Suppressor macrophage treated with lipopolysaccharide for 4 hours (primary cell): ENCODE measurements at places on chromosomes 2 and 18.
A peak's percentile ranks its signal among the peaks of the same experiment; 100 is the strongest.

DNA sequence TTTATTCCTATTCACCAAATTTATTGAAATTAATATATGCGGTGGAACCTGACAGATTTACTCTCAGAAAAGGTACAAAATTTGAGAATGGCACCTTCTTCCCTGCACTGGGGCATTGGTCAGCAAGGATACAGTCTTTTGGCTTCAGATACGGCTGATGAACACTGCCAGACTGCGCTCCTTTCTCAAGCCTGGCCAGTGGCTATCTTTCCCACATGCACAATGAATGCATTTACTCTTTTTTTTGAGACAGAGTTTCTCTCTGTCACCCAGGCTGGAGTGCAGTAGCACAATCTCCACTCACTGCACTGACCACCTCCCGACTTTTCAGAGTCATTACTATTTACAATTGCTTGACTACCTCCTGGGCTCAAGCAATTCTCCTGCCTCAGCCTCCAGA lies 61.6 kb downstream of the MOB4 start:
- no peak for DNase-seq

DNA sequence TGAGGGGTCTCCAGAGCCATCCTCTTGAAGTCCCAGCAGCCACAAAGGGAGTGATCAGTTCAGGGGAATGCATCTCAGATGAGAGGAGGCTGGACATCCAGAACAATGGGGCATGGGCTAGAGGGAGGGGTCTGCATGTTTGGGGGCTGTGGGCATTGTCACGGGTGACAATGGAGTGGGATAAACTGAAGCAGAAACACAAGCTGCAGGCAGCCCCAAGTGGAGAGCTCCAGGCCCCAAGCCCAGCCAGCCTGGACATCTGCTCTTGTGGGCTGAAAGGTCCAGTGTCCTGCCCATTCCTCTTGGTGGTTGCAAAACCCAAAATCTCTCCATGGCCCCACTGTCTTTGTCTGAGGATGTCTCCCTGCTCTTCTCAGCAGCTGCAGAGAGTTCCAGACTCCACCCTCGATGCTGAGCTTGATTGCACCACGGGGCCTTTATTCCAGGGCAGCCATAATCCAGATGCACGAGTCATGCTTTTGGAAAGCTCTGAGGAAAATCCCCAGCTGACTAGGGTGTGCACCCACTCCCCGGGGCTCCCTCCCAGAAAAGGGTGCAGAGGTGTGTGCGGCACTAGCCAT lies 149.4 kb downstream of the TNS1 start:
- DNase-seq = peak; percentile 29

DNA sequence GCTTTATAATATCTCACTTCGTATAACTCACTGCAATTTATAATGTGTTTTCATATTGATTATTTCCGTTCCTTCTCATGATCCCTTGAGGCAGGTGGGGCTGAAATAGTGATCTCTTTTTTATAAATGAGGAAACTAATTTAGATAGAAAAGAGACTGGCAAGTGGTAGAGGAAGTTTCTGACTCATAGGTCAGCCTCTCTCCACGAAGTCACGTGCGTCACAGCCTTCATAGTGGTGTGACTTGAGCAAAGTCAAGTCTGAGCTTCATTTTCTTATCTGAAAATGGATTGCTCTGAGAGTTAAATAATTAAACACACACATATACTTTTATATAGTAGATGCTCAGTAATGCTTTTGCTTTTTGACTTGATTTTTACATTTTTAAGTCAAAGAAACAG lies 19.9 kb downstream of the ABCG5 start:
- DNase-seq = peak; percentile 83

DNA sequence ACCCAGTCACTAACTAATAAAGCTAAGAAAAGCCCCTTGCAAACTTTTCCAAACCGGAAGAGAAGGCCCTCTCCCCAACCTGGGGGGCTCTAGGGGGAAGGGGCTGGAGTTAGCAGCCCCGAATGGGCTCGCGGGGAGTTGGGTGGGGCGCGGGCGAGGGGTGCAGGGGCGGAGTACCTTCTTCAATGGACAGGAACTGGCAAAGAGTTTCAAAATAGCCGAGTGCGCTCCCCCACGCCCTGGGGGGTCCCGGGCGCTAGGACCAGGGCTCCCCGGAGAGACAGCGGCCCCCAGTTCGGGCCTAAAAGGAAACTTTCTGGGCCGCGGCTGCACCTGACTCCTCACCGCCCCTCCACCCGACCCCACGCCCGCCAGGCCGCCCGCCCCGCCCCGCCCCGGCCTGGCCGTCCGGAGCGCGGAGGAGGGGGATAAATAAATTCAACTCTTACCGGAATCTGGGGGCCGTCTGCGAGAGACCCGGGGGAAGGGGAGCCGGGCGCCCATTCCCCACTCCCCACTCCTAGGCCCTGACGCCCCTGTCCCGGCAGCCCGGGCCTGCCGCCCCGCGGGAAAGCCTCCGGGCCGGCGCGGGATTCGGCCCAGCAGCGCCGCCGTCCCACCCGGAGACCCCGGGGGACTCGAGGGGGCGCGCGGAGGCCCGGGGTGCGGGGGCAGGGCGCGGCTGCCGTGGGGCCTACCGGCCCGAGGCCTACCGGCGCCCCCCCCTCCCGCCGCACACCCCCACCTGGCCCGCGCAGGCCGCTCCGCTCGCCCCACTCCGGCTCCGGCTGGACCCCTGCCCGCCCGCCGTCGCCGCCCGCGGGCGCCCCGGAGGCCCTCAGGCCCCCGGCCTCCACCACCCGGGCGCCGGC lies 868 bp downstream of the INO80D start:
- peak; percentile 53 for DNase-seq

DNA sequence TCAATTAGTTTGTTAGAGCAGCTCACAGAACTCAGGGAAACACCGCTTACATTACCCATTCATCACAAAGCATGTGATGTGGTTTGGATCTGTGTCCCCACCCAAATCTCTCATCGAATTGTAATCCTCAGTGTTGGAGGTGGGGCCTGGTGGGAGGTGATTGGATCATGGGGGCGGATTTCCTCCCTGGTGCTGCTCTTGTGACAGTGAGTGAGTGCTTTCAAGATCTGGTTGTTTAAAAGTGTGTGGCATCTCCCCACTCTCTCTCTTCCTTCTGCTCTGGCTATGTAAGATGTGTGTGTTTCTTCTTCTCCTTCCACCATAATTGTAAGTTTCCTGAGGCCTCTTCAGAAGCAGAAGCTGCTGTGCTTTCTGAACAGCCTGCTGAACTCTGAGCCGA lies 63.5 kb upstream of the AGPS start:
- DNase-seq = peak; percentile 25

- no peak for DNase-seq
Measured at GRCh38 chr18:25787276-25787675, 303.1 kb downstream of the SS18 start.

DNA sequence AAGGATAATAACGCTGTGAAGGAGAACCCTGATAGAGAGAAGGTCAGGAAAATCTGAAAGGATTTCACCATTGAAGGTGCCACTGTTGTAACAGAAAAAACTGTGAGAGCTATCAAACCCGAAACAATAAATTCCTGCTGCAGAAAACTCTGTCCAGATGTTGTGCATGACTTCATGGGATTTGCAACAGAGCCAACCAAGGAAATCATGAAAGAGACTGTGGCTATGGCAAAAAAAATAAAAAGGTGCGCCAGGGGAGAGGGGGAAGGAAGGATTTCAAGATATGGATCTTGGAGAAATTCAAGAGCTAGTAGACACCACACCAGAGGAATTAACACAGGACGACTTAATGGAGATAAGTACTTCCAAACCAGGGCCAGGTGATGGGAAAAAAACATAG lies 88.0 kb downstream of the LDLRAD4 start:
- no peak for DNase-seq

- DNase-seq = peak; percentile 71
Measured at GRCh38 chr2:190853531-190854383, 26.9 kb upstream of the GLS start.

DNA sequence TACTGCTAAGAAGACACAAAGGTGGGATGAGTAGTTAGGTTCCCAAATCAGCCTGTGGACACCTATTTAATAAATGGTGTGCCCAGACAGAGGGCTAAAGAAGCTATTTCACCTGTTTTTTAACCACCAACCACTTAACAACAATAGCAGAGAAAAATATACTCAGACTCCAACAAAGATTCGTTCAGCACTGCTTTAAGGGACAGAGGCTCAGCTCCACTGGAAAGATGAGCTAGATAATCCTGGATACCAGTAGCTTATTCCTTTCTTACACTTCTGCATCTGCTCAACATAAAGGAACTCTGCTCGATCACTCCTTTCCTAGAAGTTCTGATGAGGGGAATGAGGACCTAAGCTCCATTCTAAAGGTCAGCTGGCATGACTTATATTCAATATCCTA lies 44.5 kb downstream of the PTCD3 start:
- no peak for DNase-seq

DNA sequence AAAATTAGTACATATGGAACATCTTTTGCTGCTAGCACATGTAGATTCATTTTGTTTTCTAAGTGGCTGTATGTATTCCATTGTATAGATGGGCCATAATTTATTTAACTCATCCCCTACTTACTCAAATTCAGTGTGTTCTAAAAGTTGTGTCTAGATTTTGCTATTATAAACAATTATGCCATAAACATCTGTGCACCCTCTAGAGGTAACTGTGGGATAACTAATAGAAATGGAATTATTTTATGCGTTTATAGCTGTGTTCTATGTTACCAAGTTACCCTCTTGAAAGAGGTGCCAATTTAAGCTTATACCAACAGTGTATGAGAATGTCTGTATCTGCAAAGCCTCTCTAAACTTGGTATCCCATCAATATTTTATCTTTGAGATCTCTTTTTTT lies 100.4 kb downstream of the MMADHC start:
- no peak for DNase-seq

- no peak for DNase-seq
Measured at GRCh38 chr2:101980368-101980767, 11.4 kb upstream of the IL1R2 start.

DNA sequence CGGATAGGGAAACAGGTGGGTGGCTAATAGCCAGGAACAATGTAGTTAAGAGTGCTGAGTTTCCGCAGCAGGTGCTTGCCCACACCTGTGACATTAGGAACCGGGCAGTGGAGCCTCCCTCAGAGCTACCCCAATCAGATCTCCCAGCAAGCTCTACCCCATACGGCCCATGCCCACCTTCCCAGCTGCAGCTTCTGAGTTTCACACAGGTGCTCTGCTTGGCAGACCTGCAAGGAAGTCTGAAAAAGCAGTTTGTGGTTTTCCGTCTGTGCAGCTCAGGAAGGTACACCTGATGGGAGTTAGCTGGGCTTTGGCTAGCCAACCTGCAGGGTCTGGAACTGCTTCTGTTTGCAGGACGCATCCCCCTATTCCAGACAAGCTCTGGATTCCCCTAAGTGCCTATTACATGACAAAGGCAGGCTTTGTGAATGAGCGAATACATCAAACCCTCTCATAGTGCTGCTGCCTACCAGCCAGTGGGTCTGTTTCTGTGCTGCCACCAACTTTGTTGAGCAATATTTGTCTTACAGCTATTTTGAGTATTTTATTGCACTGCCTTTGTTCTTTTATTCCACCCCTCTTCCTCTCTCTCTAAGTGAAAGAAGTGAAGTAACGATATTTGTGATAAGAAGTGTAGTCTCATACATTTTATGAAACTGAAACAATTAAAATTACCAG lies 24.7 kb upstream of the CEP68 start:
- no peak for DNase-seq

DNA sequence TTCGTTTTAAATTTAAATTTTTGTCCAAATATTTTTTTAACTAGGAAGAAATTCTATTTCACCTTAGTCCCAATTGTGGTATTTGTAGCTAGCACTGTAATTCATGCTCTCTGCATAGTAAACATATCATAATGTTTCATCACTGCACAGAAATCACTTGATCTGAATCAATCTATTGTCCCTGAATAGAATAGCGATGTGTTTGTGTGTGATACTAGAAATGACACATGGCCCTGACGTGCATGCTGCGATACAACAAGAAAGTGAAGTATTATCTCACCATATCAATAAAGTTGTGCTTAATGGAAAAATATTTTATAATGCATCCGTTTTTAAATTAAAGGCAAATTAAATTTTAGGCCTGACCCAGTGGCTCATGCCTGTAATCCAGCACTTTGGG lies 10.0 kb downstream of the TTL start:
- no peak for DNase-seq

DNA sequence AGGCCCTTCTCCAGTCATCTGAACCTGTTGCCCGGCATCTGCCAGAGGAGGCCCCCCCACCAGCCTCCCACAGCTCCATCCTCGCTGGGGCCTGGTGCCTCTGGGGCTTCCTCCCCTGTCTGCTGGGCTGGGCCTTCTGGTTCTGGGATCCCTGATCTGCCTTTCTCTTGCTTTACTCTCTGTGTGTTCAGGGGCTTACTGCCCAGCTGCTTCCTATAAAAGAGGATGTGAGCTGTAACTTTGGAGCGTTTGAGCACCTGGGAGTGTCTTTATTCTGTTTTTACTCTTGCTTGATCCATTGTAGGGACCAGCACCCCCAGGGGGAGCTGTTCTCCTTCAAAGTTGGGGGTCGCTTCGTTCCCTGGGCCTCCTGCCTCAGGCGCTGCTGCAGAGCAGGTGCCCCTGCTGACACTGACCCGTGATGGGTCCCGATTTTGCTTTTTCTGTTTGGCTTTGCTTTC lies 23.1 kb upstream of the FAHD2A start:
- DNase-seq = no peak

- no peak for DNase-seq
Measured at GRCh38 chr2:123546353-123546752, 478.7 kb upstream of the CNTNAP5 start.

DNA sequence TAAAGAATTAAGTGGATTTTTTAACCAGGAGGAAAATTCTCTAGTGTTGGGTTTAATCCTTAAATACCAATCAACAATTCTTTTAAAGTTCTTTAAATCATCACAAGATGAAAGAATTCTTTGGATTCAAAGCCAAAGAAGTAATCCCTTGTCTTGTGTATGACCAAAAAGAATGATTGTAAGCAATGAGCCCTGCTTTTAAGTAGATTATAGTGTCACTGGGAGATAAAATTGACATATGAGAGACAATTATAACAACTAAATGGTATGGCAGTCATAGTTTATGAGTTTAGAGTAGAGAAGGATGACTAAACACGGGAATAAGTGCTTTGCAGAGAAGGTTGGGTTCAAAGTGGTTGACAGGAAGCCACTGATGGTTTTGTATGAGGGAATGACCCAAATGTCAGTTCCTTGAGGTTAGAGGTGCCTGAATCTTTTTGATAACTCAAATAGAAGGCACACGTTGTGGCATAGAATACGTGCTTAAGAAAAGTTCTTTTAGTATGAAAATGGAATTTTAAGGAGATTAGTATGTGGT lies 199.6 kb upstream of the TCF4 start:
- DNase-seq = no peak

GRCh38 chr2:16978301-16978700 lies 312.7 kb upstream of the CYRIA start:
- DNase-seq = no peak

- DNase-seq = peak; percentile 23
Measured at GRCh38 chr2:196213252-196213980, 42.0 kb upstream of the STK17B start.

- DNase-seq = no peak
Measured at GRCh38 chr2:148602885-148603561, 41.5 kb upstream of the EPC2 start.

DNA sequence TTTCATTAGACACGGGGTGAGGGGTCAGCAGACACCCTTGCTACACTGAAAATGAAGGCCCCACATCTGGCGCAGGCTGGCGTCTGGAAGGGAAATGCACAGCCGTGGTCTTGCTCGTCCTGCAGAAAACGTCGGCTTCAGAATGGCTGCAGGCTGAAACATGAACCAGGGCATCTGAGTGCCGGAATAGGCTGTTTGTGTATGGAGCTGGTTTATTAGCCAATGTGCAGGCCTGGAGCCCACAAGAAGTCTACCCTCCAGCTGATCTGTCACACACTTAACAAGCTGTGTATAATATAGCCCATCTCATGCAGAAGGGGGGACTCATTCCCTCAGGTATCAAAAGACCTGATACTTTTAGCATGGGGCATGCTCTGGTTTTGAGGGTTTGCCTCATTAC lies 153.4 kb upstream of the SOX11 start:
- DNase-seq = no peak
